Right atrium auricular region (tissue), 2 donors: ENCODE measurements at places on chromosomes 3 and 15. TPM values are rescaled to one million over a fixed set of nuclear protein-coding genes. Genes with fewer than 3 reads are reported as not detected.

Gene COL6A5
- not detected for total RNA-seq

Gene PLA2G4F
- 0.35 TPM for total RNA-seq

Gene LSMEM2
- total RNA-seq, result 9.0 TPM

Gene PRTG
- total RNA-seq, result 3.3 TPM

Gene C3orf70
- total RNA-seq, result 2.6 TPM

Gene ARID3B
- total RNA-seq, result 1.8 TPM

Gene IGSF10
- 5.2 TPM for total RNA-seq

Gene DNAH12
- not detected for total RNA-seq

DNA sequence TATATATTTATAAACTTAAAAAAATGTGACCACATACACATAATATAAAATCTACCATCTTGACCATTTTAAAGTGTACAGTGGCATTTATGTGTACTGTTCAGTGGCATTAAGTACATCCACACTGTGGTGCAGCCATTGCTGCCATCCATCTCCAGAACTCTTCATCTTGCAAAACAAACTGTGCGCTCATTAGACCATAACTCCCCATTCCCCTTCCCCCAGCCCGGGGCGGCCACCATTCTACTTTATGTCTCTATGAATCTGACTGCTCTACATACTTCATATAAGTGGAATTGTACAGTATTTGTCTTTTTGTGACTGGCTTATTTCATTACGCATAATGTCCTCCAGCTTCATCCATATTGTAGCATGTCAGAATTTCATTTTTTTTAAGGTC lies 47.8 kb downstream of the CTXND1 start:
- DNase-seq, result peak; percentile 26

- no peak for DNase-seq
Observed at GRCh38 chr3:123448536-123449101, at the start of gene ADCY5. ADCY5 (minus strand) TSS chr3:123449090; CDS start chr3:123448545, 545 bp downstream.

GRCh38 chr15:89761009-89761831 lies 10.2 kb upstream of the MESP1 start:
- no peak for DNase-seq

DNA sequence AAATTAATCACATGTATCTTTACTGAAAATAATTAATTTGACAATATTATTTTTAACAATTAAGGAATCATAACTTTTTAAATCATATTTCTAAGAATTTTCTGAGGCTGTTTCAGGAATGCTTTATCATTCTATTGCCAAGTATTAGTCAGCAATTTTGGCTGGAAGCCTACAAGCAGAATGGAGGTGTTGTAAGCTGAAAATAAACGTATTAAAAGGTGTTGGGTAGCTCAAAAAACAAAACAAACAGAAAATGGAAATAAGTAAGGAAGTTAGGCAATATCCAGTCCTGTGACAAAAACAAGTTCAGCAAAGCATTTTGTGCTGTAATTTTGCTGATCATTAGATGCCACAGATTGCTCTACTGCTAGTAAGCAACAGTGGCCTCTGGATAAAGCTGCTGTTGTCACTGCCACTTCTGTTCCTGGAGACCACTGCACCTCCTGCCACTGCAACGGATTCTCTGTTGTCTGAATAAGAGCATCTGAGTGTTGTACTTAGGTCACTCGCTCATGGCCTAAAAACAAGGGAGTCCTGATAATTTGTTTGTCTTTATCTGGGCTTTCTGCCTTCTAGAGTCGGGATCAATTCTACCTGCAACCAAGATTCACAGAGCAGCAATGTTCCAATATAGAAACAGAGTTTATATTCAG lies 63.5 kb upstream of the SLITRK3 start:
- DNase-seq, result no peak

- no peak for DNase-seq
Observed at GRCh38 chr3:111592143-111592542, 3.0 kb downstream of the ZBED2 start.

DNA sequence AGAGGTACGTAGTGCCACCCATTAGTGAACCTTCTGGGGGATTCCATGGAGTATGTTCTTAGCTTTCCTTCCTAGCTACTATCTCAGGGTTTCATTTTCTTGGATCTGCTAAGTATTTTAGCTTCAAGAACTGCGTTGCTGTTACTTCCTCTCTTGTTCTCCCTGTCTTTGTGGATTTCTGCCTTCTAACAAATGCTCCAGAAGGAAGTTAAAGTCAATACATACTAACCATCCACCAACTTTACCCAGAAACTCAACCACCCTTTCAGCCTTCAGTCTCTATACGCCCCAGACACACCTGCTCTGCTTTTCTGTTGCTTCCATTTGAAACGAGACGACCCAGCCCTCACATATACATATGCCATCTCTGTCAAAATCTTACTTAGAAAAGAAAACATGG lies 2.4 kb upstream of the KLF13 start:
- no peak for DNase-seq

DNA sequence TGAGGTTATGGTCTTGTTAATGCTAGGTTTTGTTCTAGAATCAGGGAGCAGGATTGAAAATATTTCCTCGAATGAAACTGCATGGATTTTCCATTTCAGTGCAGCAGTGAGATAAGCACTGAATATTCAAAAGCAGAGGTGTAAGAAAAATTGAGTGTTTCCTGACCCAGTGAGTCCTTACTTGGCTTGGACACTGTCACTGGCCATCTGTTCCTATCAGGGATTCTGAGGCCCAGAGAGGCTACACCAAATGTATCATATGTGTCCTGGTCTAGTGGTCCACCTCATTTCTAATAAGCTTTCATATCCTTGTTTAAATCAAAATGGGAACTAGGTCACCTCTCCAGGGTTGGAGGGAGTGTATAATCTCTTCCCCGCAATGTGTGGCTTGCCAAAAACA lies 61.1 kb upstream of the RAD18 start:
- peak; percentile 34 for DNase-seq

- DNase-seq, result no peak
Observed at GRCh38 chr3:16361087-16361486, 96.1 kb downstream of the OXNAD1 start.

- no peak for DNase-seq
Observed at GRCh38 chr15:59259137-59259943, 52.7 kb downstream of the LDHAL6B start.

- peak; percentile 64 for DNase-seq
Observed at GRCh38 chr3:66037330-66037985, 1.3 kb downstream of the MAGI1 start.

GRCh38 chr3:53238051-53238850 lies 17.6 kb downstream of the TKT start:
- no peak for DNase-seq

- DNase-seq, result no peak
Observed at GRCh38 chr3:130088061-130088460, 6.4 kb downstream of the ALG1L2 start.

DNA sequence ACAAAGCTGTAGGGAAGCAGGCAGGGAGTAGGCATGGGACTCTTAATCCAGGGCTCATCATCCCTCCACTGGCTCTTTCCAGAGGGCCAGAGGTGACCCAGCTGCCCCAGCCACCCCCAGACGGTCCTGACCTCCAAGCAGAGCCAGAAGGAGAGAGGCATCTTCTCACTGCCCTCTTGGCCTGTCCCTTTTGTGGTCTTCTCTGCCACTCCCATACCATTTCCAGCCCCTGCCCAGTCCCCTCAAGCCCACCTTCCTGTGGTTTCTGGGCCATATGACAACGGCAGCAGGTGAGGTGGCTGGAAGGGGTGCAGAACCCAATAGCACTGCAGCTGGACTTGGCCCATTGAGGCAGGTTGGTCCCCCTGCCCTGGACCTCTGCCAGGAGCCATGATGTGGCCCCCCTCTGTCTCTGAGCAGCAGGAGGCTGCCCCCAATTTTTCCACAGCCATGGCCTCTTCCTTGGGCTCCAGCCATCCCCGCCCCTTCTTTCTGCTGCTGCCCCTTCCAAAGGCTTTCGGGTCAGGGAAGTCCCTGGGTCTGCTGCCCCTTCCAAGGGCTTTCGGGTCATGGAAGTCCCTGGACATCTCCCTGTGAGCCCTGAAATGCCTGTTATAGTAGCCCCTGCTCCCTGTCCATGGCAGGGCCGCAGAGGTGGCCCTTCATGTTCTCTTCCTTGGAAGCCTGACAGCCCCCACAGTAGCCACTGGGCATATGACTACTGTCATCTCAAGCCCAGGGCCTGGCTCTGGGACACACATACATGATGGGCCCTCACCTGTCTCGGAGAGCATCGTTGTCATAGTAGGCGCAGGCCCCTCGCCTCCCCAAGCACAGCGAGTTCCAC lies 39.5 kb upstream of the RAB6B start:
- peak; percentile 36 for DNase-seq

- DNase-seq, result no peak
Observed at GRCh38 chr15:39399600-39399999, 181.3 kb upstream of the THBS1 start.

GRCh38 chr3:23776352-23776891 lies 29.3 kb upstream of the UBE2E1 start:
- DNase-seq, result no peak
